Stimulated activated CD4-positive, alpha-beta T cell treated with anti-CD3 and anti-CD28 coated beads, Interleukin-1b, Interleukin-23, amount 100 ng/mL, for 48 hours (primary cell): ENCODE measurements at places on chromosomes 2 and 18.

- DNase-seq, result no peak
Observed at GRCh38 chr2:33238111-33238510, 238.3 kb upstream of the RASGRP3 start.

GRCh38 chr2:216535454-216535995, 36.9 kb downstream of the RPL37A start:
- DNase-seq, result no peak

GRCh38 chr2:156401861-156402260, 34.3 kb upstream of the GPD2 start:
- no peak for DNase-seq

- DNase-seq, result no peak
Observed at GRCh38 chr18:37402735-37403099, 162.9 kb downstream of the CELF4 start.

DNA sequence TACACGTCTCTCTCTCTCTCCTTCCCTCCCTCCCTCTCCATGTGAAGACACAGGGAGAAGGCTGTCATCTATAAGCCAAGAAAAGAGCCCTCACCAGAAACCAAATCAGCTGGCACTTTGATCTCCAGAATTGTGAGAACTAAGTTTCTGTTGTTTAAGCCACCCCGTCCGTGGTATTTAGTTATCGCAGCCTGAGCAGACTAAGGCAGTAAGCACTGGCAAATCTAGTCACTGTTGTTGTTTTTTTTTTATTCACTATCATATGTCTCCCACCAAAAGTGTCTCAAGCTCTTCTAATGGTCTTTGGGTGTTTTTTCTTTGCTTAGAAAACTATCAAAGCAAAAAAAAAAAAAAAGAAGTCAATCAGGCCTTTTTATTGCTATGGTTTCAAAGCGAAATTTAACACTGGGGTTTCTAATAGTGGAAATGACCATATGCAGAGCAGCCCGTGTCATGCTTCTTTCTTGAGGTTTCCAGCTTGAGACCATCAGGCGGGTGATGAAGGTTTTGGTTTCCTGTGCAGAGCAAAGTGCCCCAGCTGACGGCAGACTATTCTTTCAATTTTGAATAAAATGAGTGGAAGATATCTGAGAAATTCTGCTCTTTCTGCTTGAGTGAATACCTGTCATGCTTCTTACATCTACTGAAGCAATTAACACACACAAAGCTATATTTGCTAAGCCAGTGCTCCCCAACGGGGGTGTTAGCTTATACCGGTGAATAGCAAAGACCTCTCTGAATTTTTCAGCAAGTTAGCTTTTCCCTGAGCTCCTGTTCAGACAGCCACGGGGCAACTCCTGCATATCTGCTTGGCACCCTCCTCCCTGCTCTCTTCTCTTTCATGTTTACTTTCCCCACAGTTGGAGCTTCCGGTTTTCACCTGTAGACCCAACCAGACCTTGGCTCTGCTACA, 394.1 kb upstream of the ATP5MC3 start:
- no peak for DNase-seq

- DNase-seq, result no peak
Observed at GRCh38 chr2:126781806-126782205, 116.9 kb upstream of the TEX51 start.

GRCh38 chr2:13115643-13116042, 398.9 kb downstream of the TRIB2 start:
- DNase-seq, result no peak

DNA sequence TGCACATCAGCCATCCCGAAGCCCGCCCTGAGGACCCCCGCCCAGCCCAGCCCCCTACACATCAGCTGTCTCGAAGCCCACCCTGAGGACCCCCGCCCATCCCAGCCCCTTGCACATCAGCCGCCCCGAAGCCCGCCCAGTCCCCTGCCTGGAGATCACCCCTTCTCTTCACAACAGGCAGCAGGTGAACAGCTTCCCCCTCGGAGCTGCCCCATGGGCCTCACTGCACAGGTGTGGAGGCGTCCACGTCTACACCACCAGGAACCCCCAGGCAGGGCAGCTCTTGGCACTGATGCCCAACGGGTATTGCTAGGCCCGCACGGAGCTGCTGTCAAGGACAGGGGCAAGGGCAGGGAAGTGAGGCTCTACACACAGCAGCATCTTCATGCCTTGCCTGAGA, 137.6 kb downstream of the HDAC4 start:
- DNase-seq, result no peak

GRCh38 chr2:64543008-64543697, 19.0 kb downstream of the AFTPH start:
- no peak for DNase-seq

DNA sequence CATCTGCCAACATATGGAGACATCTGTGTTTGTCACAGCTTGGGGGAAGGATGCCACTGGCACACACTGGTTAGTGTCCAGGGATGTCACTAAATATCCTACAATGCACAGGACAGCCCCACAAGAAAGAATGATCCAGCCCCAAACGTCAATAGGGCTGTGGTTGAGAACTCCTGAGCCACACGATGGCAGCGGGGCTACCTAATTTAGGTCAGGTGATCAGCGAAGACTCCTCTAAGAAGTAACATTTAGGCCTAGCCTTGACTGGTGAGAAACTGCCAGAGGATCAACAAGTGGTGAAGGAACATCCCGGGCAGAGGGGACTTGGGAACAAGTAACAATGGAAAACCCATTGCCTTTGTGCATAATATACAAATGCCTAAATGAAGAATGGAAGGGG, 5.0 kb upstream of the TGIF1 start:
- DNase-seq, result no peak

- DNase-seq, result no peak
Observed at GRCh38 chr2:217801711-217802110, 201.1 kb downstream of the TNS1 start.

DNA sequence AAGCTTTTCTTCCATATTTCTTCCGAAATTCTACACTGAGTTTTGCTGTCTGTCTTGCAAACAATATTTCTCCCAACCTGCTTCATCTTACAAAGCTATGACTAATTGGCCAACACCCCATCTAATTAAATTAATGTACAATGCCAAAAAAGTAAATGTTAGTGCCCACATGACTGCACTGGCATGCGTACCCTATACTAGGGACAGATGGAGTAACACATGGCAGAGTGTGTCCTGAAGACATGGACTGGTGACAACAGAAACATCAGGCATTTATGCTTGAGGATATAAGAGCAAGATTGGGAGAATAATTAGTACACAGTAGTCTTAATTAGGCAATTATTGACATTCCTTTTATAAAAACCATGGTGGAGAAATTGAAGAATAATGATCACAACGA, 66.8 kb downstream of the MREG start:
- no peak for DNase-seq

DNA sequence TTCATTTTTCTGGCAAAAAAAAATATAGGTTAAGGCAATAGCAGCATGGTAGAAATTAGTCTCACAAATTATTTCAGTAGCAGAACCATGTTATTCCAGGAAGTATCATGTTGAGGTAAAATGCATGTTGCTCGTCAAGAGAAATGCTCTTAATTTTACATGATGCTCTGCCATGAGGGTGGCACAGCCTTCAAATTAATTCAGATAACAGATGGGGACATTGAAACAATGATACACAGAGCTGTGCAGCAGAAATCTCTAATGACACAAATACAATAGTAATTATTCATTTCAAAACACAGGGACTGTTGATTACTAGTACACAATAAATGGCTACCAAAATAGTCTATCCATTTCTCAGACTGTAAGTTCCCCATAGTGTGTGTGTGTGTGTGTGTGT, 24.8 kb downstream of the GAREM1 start:
- no peak for DNase-seq

DNA sequence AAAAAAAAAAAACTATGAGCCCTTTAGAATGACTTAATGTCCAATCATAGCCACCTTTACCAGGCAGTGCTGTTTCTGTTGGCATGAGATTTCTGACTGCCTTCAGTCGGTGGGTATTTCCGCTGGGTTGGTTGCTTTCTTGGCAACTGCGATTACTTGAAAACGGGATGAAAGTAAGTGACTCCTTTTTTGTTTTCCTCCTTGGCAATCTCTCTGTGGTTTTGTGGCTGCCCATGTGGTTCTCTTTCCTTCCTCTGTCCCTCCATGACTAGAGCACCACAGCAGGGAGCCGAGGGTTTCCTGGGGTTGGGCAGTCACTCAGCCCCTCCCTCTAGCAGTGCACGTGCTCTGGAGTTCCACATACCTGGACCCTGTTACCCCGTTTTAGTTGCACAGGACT, 112.1 kb downstream of the KLHL29 start:
- peak; percentile 61 for DNase-seq

DNA sequence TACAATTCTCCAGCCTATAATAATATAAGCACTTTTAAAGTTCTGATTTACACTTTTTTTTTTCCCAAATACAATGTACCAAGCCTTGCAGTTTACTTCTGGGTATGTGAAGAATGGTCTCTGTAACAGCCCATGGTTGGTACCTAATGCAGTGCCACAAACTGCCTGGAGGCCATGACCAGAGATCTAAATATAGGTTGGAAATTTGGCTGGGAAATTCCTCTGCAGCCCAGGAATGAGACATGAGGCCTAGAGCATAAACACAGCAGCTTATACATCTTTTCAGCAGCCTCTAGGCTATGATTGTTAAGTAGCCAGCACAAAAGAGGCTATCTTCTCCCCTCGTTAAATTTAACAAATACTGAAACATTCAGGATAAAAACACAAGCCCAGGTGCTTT, 432.0 kb upstream of the FAM98A start:
- no peak for DNase-seq

DNA sequence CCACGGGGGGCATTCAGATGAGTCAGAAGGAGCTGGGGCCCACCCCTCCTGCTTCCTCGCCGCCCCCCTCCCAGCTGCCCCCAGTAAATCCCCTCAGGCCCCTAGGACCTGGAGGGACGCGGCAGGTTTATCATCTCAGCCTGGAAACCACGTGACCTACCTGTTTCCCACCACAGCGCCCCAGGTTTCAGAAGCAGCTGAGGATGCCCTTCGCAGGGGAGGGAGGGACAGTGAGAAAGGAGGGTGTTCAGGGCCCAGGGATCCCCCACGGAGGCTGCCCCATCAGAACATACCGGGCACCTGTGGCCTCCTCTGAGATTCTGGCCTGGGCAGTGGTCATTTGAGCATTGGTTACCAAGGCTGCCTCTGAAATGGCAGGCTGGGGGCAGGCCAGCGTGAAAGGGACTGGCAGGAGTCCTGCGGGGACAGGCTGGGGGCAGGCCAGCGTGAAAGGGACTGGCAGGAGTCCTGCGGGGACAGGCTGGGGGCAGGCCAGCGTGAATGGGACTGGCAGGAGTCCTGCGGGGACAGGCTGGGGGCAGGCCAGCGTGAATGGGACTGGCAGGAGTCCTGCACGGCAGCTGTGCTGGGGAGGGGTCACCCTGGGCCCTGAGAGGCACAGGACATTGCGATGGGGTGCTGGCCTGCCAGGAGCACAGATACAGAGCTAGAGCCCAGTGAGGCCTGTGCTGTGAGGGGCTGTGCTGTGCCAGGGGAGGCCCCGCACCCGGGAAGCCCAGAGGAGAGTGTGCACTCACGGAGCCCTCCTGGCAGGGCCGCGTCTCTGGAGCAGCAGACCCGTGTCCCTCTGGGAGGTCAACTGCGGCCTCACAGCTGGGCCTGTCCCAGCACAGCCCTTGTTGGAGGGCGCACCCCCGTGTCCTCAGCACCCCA, 1.6 kb downstream of the NEU4 start:
- no peak for DNase-seq

DNA sequence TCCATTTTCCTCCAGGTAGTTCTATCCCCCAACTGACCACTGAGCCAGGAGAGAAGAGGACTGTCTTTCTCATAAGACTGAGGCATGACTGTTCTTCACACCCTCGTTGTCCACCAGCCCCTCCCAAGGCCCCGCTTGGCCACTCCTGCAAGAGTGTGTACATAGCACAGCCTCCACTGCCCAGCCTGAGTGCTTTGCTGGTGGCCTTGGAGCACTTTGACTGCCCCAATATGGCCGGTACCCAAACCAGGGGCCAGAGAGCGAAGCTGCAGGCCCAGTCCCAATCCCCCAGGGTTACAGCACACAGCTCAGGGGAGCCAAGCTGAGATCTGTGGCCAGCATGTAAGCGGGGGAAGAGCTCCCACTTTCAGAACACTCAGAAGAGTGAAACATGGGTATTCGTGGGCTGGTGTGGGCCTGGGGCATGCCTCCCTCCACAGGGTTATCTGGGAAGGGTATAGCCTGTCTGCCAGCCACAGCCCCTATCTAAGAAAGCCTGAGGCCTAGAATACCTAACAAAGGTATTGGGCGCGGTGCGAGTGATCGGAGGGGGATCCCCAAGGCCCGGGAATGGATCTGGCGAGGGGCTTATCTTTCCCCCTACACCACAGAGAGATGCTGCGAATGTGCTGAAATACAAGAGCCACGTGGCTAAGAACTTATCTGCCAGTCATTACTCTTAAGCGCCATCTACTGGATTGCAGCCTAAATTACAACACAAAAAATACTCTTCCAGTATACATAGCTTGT, 163.8 kb downstream of the WDPCP start:
- no peak for DNase-seq

DNA sequence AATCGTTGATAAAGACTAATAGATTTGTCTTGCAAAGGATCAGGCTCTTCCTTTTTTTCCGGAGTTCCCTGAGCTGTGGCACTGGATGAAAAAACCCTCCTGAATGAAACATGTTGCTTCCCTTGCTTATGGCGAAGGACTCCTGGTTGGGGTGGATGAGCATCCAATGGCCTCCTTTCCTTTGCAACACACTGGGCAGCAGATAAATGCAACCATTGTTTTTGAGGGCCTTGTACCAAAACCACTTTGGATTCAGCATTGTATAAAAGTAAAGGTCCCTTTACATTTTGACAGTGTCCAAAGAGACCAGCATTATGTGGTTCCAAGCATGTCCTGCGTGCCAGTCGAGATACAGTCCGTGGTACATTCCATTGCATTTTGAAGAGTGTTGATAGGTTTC, 44.7 kb downstream of the FAM210A start:
- no peak for DNase-seq

DNA sequence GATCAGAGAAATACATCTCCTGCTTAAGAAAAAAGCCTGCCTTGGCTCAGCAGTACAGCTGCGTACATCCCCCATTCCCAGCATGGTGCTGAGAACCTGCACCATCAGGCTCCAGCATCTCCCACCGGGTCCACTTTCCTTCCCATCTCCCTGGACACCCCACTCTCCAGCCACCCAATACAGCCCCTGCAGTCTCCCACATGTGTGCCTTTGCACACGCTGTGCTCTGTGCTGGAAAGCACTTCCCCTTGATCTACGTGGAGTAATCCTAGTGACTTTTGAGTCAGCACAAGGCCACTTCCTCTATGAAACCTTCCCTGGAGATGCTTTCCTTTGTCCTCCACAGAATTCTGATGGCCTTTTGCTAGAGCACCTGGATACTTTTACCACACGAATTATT, 17.0 kb downstream of the STAT1 start:
- DNase-seq, result no peak

GRCh38 chr2:205957452-205958154, 128.4 kb downstream of the INO80D start:
- no peak for DNase-seq

DNA sequence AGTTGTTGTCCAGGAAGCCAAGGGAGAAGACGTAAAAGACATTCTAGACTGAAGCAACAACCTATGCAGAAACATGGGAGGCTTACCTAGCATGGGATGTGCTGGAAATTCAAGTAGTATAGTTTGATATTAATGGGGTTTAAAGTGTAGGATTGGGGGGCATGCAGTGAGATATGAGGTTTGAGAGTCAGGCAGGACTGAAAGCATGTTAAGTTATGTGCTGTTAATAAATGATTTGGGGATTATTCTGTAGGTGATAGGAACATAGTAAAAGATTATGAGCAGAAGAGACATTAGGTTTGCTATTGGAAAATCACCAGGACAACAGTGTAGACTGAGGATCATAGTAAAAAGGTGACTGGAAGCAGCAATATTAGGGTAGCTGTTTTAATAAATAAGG, 3.2 kb downstream of the EHBP1 start:
- no peak for DNase-seq

GRCh38 chr2:47506436-47506835, 103.5 kb downstream of the MSH2 start:
- no peak for DNase-seq
